ENCODE measurements at places on chromosomes 16 and 17.

- no peak for DNase-seq
Measured at GRCh38 chr17:78548725-78549124, 28.5 kb downstream of the DNAH17 start.

DNA sequence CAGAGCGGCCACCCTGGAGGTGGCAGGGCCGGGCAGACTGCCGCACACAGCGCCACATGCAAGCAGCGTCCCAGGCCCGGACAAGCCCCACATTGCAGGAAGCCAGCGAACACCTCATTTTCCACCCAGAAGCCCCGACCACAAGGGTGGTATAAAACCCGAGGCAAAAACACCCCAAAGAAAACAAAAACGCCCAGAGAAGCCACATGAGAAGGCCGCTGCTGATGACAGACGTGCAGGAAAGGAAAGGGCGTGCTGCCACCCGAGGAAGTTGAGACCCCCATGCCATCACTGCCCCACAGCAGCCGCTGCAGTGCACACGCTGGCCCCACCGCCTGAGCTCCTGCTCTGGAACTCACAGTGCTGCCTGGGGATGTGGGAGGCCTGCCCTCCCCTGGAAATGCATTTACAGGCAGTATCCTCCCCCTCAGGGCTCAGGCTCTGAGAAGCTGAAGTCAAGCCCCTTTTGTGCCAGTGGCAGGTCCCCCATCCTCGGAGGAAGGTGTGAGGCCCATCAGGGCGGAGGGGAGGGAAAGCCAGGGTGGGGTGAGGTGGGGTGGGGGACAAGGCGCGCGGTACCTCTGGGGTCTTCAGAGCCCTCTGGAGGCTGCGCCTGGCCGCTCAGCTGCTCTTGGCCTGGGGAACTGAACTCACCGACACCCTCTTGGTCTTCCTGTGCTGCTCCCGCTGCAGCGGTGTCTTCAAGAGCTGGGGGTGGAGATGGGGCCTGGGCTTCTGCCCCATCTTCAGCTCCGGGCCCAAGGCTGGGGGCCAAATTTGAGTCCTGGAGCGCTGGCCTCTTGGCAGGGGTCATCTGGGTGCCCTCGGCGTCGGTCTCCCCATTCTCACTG lies 62.0 kb downstream of the IL21R start:
- no peak for DNase-seq

GRCh38 chr17:74457146-74457819 lies 9.2 kb upstream of the CD300A start:
- peak; percentile 88 for DNase-seq

GRCh38 chr17:62193249-62193648 lies 128.2 kb upstream of the MED13 start:
- DNase-seq = no peak

GRCh38 chr17:51335883-51336822 lies 75.8 kb downstream of the UTP18 start:
- DNase-seq = no peak

- peak; percentile 38 for DNase-seq
Measured at GRCh38 chr17:34171245-34171818, 83.8 kb upstream of the CCL2 start.

- no peak for DNase-seq
Measured at GRCh38 chr16:85008271-85008670, 3.1 kb downstream of the ZDHHC7 start.

- DNase-seq = no peak
Measured at GRCh38 chr17:4766723-4767122, 5.0 kb upstream of the TM4SF5 start.

GRCh38 chr16:54174201-54174600 lies 112.4 kb downstream of the IRX3 start:
- no peak for DNase-seq

DNA sequence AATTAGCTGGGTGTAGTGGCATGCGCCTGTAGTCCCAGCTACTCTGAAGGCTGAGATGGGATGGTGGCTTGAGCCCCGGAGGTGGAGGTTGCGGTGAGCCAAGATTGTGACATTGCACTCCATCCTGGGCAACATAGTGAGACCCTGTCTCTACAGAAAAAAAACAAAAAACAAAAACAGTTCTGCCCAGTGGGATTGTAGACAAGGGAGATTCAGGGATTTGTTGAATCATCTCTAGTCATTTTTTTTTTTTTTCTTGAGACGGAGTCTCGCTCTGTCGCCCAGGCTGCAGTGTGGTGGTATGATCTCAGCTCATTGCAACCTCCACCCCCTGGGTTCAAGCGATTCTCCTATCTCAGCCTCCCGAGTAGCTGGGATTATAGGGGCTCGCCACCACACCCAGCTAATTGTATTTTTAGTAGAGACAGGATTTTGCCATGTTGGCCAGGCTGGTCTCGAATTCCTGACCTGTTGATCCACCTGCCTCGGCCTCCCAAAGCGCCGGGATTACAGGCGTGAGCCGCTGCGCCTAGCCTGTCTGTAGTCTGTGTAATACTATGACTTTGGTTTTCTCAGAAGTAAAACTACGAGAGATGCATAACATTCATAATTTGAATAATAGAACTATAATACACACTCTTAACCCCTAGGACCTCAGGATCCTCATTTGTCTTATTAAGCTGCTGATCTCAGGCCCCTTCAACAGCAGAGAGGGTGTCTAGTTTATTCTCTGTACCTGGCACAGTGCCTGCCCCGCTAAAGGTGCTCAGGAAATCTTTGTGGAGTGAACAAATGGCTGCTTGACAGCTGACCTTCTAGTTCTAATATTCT lies 1.4 kb downstream of the TEN1 start:
- no peak for DNase-seq

GRCh38 chr17:72460711-72461110 lies 339.9 kb downstream of the SOX9 start:
- no peak for DNase-seq

GRCh38 chr16:81486540-81487061 lies 42.0 kb downstream of the CMIP start:
- no peak for DNase-seq

GRCh38 chr17:74512624-74513091 lies 18.6 kb downstream of the CD300LB start:
- DNase-seq = no peak

GRCh38 chr16:58385218-58385773 lies 7.0 kb upstream of the GINS3 start:
- DNase-seq = no peak

GRCh38 chr16:70434484-70435260 lies 4.2 kb downstream of the ST3GAL2 start:
- DNase-seq = no peak

- DNase-seq = no peak
Measured at GRCh38 chr17:9959377-9959981, 54.4 kb upstream of the RCVRN start.

DNA sequence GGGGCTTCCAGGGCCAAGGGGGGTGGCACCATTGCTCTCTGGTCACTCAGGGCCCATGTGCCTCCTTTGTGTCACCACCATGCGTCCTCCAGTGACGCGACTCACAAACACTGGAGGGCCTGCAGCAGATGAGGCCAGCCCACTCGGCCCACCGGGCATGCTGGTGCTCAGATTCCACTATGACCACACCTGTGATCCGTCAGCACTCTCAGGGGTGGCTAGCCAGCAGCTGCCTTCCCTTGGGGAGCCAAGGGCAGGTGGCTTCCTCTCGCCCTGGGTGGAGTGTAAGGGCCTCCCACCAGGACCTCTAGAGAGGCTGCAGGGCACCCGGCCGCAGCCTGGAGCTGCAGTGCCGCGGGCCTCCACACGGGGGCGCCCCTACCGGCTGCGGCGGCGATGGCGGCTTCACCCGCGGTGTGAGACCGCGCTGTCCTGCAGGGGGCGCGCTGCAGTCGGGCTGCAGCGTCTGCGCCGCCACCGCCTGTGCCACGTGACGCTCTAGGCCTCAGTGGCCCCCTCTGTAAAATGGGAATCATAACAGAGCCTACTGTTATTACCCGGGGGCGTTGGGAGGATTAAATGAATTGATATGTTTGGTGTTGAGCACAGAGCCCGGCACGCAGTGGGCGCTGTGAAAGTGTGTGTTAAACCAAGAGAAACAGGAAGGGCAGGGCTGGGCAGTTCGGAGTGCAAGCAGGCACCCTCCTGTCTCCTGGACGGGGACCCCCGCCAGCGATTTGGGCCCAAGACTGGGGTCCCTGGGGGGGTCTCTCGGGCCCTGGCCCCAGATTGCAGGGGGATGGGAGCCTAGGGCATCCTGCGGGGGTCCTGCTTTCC lies 192.4 kb upstream of the GSE1 start:
- DNase-seq = no peak

DNA sequence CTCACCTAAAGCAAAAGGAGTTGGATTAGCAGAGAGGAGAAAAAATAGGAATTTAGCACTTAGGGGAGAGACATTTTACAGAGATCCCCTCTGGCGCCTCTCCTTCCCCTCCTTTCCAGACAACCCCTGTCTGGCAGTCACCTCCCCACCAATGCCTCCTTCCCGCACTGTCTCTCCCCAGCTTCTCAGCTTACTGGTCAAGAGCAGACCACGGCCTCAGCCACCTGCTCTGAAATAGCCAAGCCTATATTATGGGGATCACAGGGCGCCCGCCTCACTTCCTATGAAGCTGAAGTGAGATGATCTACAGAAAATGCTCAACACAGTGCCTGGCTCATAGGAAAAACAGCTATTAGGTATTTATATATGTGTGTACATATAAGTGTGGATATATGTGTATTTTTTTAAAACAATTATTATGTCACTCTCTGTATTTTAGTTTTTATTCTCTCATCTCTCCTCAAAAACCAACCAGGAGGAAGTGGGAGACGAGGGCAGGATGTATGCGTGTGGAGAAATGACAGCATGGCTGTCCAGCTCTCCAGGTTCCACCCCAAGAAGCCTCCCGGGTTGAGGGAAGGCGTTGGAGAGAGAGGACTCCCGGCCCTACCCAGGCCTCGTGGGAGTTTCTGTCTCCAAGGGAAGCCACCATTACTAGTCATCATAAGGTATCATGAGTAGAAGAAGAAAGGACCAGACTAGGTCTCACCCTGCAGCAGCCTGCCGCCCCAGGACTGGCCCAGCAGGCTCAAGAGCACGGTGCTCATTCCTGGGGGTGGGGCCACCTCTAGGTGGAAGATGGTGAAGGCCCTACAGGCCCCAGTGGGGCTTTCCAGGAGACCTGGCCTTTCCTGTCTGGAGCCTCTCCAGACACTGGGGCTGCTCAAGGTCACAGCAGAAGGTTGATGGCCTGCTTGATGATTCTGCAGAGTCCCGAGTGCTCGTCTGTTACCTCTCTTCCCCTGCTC lies 27.2 kb downstream of the MAP3K14 start:
- no peak for DNase-seq

- DNase-seq = peak; percentile 26
Measured at GRCh38 chr17:49968405-49969133, 421 bp upstream of the DLX4 start.

DNA sequence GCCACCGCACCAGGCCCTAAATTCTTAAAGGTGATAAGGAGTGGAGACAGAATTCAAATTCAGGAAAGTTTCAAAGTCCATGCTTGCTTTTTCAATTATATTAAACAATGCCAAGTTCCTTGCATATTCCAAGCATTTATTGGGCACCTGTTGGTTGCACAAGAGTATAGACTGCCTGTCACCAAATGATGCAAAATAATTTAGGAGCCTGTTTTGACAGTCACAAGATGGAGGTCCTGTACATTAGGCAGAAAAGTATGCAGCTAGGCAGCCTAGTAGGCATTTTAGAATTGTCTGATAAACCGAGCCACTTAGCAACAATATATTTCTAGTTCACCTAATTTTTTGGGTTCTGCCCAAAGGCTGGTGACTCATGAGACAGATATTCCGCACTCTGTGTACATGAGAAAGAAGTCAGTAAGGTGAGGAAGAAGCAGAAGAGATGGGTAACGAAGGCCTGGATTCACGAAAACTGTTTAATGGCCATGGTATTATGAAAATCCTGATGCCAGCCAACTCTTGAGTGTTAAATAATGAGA lies 7.3 kb downstream of the ACACA start:
- no peak for DNase-seq

All from omental fat pad (tissue), 4 donors.